Psoas muscle (tissue), 8 donors: ENCODE measurements at places on chromosomes 5 and 9.

DNA sequence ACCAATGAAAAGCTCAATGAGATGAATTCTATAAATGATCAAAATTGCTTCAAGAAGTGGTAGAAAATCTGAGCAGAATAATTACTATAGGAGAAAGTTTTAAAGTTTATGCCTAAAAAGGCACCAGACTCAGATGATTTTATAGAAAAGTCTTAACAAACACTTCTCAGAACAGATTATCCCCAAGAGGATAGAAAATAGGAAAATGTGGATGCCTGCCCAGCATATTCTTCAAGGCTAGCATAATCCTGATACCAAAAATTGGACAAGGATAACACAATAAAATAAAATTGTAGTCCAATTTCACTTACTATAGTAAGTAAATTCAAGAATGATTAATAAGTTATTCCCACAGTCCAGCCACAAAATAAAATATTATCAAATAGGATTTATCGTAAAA lies 397.0 kb downstream of the NR2F1-AS1 start:
- no peak for DNase-seq

DNA sequence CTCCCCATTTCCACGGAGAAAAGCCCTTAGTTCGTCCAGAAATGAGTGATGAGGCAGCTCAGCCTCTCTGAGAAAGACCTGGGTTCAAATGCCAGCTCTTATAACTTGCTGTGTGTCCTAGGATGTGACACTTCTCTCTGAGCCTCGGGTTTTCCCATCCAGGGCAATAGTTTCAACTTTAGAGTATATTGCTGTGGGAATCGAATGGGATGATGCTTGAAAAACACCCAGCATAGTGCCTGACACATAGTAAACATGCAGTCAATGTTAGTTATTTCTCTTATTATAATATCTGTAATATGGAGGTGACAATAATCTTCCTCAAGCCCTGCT lies 430 bp upstream of the MAPKAP1 start:
- DNase-seq, result no peak

GRCh38 chr5:117077142-117077541 lies 502.5 kb upstream of the SEMA6A start:
- no peak for DNase-seq

GRCh38 chr9:20984506-20984905 lies 46.9 kb downstream of the HACD4 start:
- no peak for DNase-seq

GRCh38 chr5:176918613-176919012 lies 19.5 kb upstream of the HK3 start:
- DNase-seq, result no peak

DNA sequence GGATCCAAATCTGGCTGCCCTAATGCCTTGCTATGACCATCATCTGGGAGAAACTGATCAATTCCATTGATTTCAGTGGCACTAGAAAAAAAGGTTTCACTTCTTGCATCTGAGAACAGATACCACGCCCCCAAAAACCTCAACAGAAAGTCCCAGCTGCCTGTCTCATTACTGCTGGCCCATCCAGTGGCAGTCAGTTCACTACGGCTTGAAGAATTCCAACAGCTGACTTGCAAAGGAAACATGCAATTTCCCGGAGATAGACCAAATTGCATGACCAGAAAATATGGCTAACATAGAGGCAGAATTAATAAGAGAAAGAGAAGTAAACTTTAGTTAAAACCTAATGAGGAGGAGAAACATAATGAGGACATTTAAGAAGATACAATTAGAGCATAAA lies 48.6 kb downstream of the UGCG start:
- no peak for DNase-seq

DNA sequence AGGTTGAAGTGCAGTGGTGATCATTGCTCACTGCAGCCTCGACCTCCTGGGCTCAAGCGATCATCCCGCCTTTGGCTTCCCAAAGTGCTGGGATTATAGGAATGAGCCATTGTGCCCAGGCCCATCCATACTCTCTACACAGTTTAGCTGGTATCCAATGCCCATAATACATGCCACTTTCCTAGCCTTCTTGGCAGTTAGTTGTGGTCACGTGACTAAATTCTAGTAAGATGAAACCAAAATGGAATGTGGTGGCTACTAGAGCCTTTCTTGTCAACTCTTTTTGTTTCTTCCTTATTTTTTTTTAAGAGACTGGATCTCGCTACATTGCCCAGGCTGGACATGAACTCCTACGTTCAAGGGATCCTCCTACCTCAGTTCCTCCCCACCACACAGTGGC lies 15.3 kb upstream of the KIF27 start:
- no peak for DNase-seq

DNA sequence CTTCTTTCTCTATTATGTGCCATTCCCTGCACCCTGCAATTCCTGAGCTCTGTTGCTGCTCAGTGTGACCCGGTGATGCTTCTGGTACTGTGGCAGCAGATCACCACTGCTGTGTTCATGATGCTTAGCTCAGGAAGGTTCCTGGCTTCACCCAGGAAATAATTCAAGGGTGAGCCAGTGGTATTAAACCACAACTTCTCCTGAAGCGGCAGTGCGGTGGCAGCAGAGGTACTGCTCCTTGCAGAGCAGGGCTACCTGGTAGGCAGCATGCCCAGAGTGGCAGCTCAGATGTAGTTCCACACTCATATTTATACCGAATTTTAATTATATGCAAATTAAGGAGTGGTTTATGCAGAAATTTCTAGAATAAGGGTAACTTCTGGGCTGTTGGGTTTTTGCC lies 213.8 kb upstream of the ZNF608 start:
- no peak for DNase-seq

DNA sequence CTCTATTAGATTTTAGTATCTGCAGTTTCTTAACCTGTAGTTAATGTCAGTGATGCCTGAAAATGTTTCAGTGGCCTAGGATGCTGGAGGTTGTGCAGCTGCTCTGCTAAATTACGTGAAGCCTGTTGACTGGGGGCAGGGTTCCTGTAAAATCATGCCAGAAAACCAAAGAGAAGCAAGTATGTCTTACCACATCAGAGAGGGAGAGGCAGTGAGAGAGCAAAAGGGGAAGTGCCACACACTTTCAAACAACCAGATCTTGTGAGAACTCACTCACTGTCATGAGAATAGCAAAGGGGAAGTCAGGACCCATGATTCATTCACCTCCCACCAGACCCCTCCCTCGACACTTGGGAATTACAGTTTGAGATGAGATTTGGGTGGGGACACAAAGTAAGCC lies 83.9 kb upstream of the CYLC2 start:
- DNase-seq, result no peak

- DNase-seq, result no peak
These were observed 359.5 kb upstream of the ADAMTS16 start for GRCh38 chr5:4780633-4781032.

DNA sequence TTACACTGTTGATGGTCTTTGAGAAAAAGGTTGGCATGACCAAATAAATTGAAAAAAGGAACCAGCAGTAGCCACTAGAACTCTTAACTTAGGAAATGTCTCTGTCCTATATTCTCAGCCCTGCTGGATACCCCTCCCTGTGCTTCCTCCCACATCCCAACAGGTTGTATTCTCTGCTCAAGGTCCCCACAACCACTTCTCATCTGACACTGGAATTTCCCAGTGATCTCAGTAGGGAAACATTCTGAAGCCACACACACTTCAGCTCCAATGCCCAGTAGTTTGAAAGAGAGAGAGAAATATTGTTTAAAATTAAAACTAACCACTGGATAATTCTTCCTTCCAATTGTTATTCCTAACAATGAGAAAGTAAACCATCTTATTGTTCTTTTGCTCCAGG lies 30.0 kb upstream of the NREP start:
- DNase-seq, result no peak

DNA sequence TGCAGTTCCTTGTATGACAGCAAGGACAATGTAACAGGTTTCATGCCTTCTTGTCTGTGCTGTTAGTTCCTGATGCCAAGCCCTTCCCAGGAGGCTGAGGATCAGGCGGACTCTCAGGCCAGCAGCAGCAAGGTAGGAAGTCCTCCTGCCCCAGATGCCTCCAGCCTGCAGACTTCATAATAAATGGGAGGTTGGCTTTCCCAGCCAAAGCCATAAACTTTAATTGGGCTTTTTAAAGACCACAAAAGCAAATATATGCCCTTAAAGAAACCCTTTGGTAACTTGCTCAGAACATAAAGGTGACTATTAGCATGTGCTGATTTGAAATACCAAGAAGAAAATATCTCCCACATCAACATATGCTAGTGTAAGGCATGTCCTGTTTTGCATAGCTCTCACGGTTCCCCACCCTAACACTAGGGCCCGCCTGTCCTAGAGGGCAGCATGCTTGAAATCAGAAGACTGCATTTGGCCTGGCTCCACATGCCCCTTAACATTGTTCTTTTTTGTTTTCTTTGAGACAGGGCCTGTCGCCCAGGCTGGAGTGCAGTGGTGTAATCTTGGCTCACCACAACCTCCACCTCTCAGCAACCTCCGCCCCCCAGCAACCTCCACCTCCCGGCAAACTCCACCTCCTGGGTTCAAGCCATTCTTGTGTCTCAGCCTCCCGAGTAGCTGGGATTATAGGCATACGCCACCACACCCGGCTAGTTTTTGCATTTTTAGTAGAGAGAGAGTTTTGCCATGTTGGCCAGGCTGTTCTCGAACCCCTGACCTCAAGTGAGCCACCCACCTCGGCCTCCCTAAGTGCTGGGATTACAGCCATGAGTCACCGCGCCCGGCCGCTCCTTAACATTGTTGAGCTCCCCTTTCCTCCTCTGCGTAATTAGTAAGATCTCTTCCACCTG lies 44.6 kb upstream of the FCN1 start:
- peak; percentile 26 for DNase-seq

DNA sequence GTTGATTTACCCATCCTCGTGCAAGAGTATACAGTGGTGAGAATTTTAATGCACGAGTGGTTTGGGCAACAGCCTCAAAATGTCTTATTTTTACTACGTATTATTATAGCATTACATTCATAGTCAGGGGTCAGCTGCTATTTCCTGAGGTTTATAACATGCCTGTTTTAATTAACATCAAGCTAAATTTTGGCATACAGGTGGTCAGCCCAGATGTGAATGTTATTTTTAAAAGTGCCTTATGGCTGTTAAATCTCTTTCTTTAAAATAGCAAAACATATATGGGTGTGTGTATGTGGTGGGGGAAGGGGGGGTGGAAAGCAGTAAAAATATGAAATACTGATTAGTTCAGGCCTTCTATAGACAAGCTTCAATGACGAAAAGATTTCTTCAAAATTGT lies 424.5 kb upstream of the CLINT1 start:
- no peak for DNase-seq

DNA sequence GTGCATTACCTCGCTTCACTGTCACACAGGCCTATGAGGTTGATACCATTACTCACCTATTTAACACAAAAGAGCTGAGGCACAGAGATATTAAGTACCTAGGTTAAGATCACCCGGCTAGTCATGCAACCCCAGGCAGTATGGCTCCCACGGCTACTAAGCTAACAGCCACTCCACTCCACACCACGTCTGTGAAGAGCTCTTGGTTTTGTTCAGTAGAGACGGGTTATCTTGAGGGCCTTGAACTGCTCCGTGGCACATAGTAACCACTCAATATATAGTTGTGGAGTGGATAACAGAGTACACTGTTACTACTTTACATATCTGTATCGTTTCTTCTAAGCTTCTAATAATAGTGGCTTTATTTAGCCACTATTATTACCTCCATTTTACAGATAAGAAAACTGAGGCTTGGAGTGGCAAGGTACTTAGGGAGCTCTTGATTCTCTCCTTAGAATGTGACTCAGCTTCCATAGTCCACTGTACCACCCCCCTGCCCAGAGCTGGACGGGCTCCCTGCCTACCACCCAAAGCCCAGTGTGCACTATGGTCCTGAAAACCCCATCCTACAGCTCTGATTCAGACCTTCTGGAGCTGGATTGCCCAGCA lies 1.0 kb upstream of the CORO2A start:
- no peak for DNase-seq

DNA sequence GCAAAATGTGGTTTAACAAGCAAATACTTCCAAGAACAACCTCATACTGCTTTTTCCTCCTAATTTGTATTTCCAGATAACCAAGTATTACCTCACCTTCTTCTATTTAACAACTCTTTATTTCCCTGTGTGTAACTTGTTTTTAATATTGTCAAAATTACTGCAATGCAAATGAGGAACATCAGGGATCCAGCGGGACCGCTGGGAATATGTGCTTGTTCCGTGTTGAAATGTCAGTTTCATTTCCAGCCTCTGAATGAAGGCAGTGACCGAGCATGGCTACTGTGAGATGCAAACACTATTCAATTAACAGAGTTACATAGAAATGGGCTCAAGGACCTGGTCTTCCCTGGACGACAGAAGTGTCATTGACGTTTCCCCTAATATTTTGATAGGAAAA lies 110.8 kb upstream of the CTSL start:
- DNase-seq, result no peak

- DNase-seq, result no peak
These were observed 29.4 kb downstream of the SMAD5 start for GRCh38 chr5:136162008-136162407.

DNA sequence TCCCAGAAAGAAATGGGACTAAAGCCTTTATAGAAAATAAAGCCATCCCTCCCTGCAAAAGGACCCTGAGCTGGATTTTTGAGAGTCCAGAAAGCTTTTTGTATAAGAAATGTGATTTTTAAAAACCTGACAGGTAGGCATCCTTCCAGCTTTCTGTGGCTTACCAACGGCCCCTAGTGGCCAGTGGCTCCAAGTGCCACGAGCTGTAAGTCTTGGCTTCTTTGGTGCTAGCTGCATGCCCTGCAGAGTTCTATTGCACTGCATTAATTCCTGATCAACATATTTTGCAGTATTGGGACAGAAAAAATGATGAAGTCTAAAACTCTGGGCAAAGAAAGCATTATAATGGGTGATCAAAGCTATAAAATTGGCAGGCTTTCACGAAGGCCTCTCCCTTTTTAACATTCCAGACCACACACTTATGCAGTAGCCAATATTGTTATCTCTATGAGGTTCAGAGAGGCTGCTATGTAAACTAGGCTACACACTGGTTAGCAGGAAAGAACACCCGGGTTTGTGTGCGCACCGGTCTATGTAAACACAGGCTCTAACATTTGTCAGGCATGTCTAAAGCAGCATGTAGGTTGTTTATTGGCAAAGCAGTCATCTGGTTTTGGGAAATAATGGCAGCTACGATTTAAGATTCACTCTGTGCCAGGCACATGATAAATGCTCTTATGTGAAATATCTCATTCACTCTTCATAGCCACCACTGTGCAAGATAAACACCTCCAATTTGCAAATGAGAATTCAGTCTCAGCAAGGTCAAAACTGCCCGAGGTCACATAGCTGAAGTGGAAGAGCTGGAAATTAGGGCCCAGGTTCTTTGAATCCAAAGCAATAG lies 55.2 kb downstream of the NMUR2 start:
- DNase-seq, result no peak

GRCh38 chr5:57368010-57368409 lies 114.6 kb downstream of the ACTBL2 start:
- no peak for DNase-seq

GRCh38 chr5:128202320-128202719 lies 118.8 kb downstream of the SLC12A2 start:
- DNase-seq, result no peak

- DNase-seq, result no peak
These were observed 129.6 kb downstream of the SEC61B start for GRCh38 chr9:99351647-99352046.

- DNase-seq, result no peak
These were observed 2244.5 kb upstream of the WWC1 start for GRCh38 chr5:166046956-166047355.

- no peak for DNase-seq
These were observed 269.9 kb downstream of the MTRR start for GRCh38 chr5:8138884-8139283.

- no peak for DNase-seq
These were observed 1713.5 kb upstream of the ACO1 start for GRCh38 chr9:30670805-30671562.
